ENCODE measurements at places on chromosomes 5 and 9. TPM values are rescaled to one million over a fixed set of nuclear protein-coding genes. Genes with fewer than 3 reads are reported as not detected.

DNA sequence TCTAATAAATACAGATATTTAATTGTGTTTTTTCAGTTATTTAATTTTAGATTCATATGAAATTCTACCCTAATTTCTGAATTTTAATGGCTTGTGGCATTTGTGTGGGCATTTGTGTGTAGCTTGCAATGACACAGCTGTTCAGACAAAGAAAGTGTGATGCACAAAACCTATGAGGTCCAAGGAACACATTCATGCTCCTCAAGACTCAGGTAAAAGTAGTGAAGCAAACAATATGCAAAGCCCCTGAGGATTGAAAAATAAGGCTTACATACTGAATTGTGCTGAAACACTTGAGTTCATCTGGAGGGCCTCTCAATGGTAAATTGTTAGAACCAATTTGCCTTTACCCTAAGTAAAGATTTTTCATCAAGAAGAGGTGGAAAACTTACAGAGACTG is 28.1 kb downstream of the IL7R start:
- no peak for DNase-seq

- no peak for DNase-seq
These were observed 440.4 kb downstream of the HINT1 start for GRCh38 chr5:130724658-130725057.

DNA sequence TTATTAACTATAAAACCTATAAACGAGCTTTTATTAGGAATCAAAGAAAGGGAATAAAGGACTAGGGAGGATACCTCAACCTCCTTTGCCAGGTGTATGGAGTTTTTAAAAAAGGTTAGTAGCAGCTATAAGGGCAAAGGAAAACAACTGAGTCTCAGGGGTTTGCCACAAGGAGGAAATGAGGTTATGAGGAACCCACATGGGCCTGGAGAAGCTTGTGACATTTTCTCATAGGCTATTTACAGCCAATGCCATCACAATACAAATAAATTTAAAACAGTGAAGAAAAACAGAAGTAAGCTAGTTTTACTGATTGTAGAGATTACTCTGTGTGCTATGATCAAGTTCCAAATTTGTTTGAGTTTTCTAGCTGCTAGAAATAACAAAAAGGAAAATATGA is 92.6 kb downstream of the CDKN2A start:
- DNase-seq = no peak

GRCh38 chr5:60332244-60333004 is 367.5 kb downstream of the DEPDC1B start:
- no peak for DNase-seq

DNA sequence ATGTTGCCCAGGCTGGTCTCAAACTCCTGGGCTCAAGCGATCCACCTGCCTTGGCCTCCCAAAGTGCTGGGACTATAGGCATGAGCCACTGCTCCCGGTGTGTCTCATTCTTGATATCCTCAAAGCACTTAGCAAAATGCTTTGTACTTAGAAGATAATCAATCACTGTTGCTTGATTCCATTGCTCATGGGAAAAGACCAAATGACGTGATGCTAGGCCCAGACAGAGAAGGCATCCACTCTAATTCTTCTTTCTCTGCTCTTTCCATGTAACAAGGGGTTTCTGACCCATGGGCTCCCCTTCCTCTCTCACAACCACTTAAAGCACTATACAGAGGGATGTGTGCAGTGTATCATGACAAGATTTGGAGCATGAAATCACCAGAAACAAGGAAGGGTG is 83.0 kb downstream of the APBA1 start:
- DNase-seq = no peak

- DNase-seq = no peak
These were observed 170.2 kb upstream of the NR3C1 start for GRCh38 chr5:143573568-143574170.

Gene LRRC19
- not detected for total RNA-seq

GRCh38 chr9:134288746-134289145 is 37.5 kb upstream of the RXRA start:
- DNase-seq = no peak

Gene PTAR1
- total RNA-seq = 94.5 TPM

Gene CDH10
- total RNA-seq = 50.1 TPM

GRCh38 chr5:168847511-168848073 is 268.4 kb upstream of the PANK3 start:
- no peak for DNase-seq
